ENCODE measurements at places on chromosomes 5 and 9.
A peak's percentile ranks its signal among the peaks of the same experiment; 100 is the strongest.

GRCh38 chr5:78537821-78538220 lies 110.8 kb downstream of the LHFPL2 start:
- DNase-seq = peak; percentile 67

DNA sequence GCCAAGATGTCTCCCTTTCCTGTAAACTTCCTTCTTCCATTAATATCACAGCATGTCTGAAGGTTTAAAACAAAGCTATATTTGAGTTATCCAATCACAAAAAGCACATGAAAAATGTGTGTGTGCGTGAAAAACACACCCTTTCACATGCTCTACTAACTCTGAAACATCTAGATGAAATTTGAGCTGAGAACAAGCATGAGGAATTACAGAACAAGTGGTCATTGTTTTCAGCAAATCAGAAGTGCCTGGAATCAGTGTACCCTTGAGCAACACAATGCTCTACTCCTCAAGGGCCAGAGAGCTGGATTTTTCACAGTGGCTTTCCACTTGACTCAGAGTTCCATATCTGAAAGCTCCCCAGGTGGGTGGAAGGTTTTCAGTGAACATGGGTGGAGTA lies 255.9 kb downstream of the PSAT1 start:
- DNase-seq = no peak

DNA sequence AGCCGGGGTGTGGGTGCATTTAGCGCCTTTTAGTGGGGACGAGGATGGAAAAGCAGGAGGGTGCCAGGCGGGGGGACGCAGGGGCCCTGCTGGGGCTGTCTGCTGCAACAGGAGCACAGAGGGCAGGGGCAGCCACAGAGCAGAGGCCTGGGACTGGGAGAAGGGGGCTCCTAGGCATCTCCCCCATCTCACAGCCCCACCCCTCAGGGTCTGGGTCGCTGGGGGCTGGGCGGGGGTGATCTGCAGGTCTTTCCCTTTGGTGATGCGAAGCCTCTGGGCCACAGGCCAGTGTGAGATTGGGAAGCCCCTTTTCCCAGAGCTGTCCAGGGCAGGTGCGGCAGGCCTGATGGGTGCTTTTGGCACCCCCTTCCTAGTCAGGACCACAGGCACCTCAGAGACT lies 4.8 kb downstream of the TOR2A start:
- DNase-seq = no peak

- DNase-seq = no peak
Observed at GRCh38 chr5:16929831-16930230, 6.3 kb downstream of the MYO10 start.

DNA sequence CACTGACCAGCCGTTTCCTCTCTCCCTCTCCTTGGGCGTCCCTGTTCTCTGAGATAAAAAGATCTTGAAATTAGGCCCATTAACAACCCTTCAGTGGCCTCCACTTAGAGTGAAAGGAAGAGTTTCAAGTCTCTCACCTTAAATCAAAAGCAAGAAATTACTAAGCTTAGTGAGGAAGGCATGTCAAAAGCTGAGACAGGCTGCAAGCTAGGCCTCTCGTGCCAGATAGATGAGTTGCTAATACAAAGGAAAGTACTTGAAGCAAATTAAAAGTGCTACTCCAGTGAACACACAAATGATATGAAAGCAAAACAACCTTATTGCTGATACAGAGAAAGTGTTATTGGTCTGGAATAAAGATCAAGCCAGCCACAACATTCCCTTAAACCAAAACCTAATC lies 331.3 kb upstream of the SEMA6A start:
- DNase-seq = no peak

DNA sequence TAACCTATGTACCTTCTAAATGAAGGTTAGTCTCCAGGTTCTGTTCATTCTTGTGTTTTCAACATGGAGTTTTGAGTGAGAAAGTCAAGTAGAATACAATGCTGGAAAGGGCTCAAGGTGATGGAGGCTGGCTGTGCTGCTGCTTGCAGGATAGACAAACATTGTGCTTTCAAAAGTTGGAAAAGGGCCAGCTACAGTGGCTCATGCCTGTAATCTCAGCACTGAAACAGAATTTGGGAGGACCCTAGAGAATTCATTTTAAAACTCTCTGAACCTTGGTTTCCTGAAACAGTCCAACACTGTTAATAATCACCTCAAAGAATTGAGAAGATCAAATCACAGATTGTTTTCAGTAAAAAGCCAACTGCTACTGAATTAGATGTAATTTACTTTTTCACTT lies 15.4 kb upstream of the IARS1 start:
- no peak for DNase-seq

GRCh38 chr5:16859346-16859745 lies 76.7 kb downstream of the MYO10 start:
- no peak for DNase-seq

DNA sequence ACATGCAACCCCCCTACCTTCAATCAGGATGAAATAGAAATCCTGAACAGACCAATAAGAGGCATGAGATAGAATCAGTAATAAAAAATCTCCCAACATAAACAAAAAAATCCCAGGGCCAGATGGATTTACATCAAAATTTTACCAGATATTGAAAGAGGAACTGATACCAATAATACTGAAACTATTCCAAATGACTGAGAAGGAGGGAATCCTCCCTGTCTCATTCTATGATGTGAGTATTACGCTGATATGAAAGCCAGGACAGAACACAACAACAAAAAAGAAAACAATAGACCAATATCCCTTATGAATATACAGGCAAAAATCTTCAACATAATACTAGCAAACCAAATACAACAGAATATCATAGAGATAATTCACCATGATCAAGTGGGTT lies 109.0 kb upstream of the SMC2 start:
- DNase-seq = no peak

DNA sequence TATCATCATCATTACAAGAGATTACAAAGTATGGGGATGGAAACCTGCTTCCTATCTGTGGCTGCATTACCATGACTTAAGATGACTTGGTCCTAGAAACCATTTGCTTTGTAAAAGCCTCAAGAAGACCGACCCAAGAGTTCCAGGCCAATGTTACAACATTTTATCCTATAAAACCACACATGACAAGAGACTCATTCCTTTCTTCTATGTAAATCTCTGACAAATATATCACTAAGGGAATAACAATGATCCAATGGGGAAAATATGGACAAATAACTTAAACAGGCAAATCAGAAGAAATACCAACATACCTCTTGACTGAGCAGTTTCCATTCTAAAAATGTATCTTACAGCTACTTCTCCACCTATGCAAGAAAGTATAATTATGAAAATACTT lies 44.3 kb upstream of the VPS13A start:
- DNase-seq = no peak

GRCh38 chr5:7609726-7610125 lies 213.8 kb downstream of the ADCY2 start:
- no peak for DNase-seq

GRCh38 chr5:39175273-39175955 lies 43.9 kb downstream of the FYB1 start:
- DNase-seq = no peak

DNA sequence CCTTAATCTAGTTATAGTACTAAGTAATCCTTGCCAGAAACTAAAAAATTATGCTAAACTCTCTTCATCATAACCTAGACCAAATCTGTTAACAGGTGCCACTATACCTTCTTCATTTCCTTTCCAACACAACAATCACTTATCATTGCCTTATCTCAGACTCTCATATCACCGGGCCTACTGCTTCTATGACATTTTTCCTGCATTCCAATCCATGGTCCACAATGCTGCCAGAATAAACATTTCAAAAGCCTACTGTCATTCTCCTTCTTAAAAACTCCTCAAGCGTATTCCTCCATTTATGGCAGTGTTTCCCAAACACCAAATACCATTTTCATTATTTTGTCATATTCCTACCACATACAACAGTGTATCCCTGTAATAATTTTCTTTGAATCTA lies 6.5 kb downstream of the PPP6C start:
- DNase-seq = no peak

DNA sequence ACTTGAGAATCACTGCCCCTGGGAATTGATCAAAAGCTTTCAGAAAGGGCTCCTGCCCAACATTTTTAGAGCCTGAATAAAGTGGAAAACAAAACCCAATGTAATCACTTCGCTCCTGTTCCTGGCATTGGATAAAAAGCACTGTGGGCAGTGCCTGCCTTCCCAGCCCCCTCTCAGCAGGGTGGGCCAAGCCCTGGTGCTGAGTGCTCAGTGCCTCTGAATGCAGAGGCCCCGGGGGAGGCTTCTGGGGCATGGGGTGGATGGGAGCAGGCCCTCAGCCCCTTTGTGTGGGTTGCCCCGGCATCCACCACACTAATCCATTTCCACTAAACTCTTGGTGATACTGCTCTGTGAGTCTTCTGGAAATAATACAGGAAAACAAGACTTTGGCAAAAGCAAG lies 55.6 kb downstream of the CFAP90 start:
- DNase-seq = no peak

- DNase-seq = no peak
Observed at GRCh38 chr9:36442710-36443109, 42.6 kb upstream of the RNF38 start.

DNA sequence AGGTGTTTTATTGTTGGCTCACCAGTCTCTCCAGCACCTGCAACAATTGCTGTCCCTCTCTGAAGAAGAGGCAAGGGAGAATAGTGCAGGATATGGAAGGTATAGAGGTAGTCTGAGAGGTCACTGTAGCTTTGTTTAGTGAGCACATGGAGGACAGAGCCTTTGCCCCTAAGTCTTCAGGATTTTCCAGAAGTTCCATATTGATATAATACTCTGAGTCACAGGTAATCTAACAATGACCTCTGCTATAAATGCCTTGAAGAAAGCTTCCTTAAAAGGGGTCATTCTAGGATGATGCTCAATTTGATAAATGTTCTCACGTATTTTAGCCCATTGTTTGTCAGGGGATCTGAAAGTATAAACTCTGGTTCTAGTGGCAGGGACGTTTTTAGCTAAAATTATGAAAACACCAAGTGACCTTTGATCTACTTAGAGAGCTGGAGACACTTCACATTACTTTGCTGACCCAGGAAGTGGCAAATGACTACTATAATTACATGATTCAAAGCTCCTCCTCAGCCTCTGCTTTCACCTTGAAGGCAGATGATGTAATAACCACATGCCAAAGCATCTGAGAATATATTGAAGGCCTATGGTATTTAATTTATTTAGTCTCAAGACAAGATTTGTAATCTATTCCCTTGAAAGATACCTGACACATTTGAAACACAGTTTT lies 366.9 kb upstream of the NUDT12 start:
- DNase-seq = no peak

DNA sequence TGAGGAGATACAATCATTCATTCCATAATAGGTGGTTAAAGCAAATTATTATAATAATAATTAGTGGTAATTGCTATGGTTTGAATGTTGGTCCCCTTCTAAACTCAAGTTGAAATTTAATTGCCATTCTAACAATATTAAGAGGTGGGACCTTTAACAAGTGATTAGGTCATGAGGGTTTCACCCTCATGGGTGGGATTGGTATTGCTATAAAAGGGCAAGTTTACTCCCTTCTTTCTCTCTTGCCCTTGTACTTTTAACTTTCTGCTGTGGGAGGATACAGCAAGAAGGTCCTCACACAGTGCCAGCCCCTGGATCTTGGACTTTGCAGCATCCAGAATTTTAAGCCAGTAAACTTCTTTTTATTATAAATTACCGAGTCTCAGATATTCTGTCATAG lies 101.9 kb upstream of the PARP8 start:
- no peak for DNase-seq

DNA sequence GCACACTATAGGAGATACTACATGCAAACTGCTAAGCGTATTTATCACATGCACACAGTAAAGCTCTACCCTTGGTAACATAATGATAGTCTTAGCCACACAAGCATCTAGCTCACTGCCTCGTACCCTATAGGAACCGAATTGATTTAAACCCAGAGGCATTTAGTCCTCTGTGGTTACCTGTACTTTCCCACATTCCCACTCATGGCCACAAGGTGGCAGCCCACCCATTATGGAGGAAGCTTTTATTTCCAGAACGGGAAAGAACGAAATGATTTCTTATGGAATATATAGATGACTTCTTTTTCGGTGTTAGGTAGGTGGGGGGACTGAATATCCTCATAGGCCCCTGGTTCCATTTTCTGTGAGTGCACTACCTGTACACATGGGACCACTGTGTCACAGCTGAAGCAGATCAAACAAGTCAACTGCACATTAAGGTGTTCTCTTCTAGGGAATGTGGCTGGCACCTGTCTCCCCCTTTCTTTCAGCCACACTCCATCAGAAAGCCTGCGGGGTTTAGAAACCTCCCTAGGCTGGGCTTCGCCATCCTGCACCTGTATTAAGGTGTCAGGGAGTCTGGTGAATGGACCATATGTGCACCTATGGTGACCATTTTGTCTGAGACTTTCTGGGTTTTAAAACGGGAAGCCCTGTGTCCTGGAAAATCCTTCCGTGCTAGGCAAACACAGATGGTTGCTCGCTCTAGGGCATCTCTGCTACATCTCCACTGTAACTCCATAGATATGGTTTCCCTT lies 313.2 kb downstream of the SLIT3 start:
- peak; percentile 60 for DNase-seq

DNA sequence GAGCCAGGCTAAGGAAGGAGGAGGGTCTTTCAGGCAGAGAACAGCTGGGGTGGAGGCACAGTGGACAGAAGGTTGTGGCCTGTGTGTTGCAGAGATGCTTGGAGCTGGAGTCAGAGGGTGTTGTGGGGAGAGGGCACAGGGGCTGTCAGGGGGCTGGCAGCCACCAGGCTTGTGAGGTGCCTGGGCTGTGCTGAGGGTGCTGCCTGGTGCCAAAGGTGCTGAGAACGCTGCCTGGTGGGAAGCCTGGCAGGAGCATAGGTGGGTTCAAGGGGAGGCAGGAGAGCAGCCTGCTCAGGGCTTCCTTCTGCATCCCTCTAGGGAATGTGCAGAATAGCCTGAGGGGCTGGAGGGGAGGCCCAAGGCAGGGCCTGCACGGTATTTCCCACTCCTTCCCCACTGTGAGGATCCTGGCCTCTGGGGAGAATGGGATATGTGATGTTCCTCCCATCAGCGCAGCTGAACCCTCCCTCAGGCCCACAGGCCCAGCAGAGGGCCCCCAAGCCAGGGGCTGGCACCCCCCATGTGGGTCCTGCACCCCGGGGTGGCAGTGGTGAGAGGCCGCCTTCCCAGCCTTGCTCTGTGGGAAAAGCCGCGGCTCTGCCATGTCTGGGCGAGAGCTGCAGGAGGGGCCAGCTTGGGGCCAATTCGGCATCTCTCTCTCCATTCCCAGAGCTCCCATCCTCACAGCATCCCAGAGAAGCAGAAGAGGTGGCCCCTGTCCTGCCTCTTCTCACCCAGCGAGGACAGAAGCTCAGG lies 76.3 kb downstream of the CACNA1B start:
- no peak for DNase-seq
